Activated CD4-positive, alpha-beta T cell treated with anti-CD3 and anti-CD28 coated beads for 36 hours (primary cell): ENCODE measurements at places on chromosomes 1 and 21.

GRCh38 chr1:204130178-204130577, 21.7 kb downstream of the ETNK2 start:
- no peak for DNase-seq

GRCh38 chr1:182385885-182386853, 5.4 kb downstream of the GLUL start:
- DNase-seq: no peak

DNA sequence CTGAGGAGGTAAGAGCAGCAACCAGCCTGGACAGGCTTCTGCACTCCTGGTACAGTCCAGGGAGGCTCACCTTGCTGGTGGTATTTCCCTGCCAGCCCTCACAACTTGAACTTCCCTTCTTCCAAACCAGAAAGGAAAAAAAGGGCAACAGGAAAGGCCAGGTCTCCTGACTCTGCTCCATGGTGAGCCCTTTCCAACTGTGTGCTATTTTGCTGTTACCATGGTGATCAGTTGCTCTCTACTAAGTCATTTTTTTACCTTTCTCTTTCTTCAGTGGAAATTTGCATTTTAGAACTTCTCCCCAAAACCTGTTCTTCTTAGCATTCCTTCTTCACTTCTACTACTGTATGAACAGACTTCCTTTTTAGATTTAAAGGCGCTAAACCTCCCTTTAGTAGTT, 164.3 kb downstream of the GRIK1 start:
- DNase-seq: no peak

GRCh38 chr21:45430521-45431501, 25.8 kb downstream of the COL18A1 start:
- no peak for DNase-seq

- no peak for DNase-seq
Measured at GRCh38 chr1:115463347-115463746, 125.3 kb upstream of the NGF start.

GRCh38 chr21:31252611-31253010, 91.5 kb downstream of the TIAM1 start:
- DNase-seq: no peak
